ENCODE measurements at places on chromosomes 11 and 22.

DNA sequence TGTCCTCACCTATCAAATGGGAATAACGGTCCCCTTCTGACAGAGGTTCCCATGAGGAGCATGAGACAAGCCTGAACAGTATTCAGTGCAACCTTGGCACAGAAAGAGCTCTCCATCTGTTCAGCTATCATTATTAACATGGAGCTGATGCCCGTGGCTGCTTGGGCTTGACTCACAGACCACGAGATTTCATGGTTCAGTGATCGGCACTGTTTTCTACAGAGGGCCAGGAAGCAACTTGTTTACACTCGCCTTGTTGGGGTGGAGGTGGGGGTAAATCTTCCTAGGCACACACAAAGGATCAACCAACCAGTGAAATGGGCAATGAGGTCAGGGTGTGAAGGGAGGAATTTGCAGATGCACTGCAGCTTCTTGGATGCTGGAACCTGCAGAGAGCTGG lies 88.2 kb downstream of the CWC15 start:
- no peak for DNase-seq

- DNase-seq = no peak
Observed at GRCh38 chr11:32231909-32232493, 141.1 kb downstream of the RCN1 start.

GRCh38 chr11:111344032-111344431 lies 35.0 kb downstream of the POU2AF1 start:
- no peak for DNase-seq

GRCh38 chr11:44615913-44616791 lies 50.7 kb downstream of the CD82 start:
- no peak for DNase-seq

DNA sequence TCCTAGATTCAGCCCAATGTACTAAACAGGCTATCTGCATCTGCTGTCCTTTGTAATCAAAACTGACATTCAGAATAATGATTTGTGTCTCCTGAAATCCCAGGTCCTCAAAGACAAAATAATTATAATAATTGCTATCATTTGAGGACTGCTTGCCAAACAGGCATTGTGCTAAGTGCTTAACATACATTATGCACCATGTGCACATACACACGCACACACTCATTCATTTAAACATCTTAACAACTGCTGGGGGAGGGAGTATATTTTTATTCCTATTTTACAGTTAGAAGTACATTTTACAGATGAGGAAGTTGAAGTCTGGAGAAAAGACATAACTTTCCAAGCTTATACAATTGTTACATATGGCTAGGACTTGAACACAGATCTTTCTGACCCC lies 308.0 kb upstream of the ZC3H12C start:
- DNase-seq = no peak

Measured in glomerular endothelial cell (primary cell).